Activated T-cell treated with anti-CD3 and anti-CD28 coated beads, Interleukin-2, amount 50 U/mL, for 1 hour (primary cell): ENCODE measurements at places on chromosomes 5 and 9.

DNA sequence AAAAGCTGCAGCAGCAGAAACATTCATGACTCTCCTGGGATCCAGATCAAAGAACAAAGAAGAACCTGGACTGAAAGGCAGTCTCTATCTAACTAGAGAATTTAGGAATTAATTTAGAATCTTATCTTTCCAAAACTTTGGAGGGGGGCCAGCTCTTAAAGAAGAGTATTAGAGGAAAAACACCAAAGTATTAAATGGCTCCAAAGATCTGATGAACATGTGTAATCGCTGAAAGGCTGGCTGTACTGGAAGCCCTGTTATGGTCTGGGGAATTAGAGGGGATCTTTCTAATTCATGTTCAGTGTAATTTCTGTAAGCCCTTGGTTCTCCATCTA is 316.8 kb downstream of the CWC27 start:
- no peak for DNase-seq

DNA sequence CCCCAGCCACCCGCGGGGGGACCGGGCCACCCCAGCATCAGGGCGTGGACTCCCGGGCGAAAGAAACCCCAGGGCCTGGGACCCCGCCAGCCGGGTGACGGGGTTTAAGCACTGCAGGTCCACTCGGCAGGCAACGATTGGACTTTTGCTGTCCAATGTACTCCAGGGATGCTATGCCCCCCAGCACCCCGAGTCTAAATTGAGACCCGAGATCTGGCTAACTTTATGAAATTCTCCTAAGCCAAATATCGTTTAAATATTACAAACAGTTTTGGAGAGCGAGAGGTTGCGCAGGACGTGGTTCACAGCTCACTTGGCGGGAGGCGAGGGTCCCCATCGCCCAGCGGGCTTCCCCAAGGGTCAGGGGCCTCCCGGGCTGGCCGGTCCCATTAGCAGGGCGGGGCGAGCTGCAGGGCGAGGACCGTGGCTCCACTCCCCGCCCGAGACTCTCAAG is 384 bp upstream of the MRPS2 start:
- no peak for DNase-seq

GRCh38 chr5:57207681-57208080 is 33.8 kb downstream of the GPBP1 start:
- no peak for DNase-seq

GRCh38 chr9:122008559-122008958 is 84.5 kb downstream of the TTLL11 start:
- DNase-seq = no peak

GRCh38 chr5:65474130-65474711 is 7.5 kb downstream of the ADAMTS6 start:
- DNase-seq = no peak

GRCh38 chr5:81167544-81167943 is 65.6 kb upstream of the CKMT2 start:
- no peak for DNase-seq

- no peak for DNase-seq
Observed at GRCh38 chr5:80990971-80991370, 30.8 kb downstream of the RASGRF2 start.

DNA sequence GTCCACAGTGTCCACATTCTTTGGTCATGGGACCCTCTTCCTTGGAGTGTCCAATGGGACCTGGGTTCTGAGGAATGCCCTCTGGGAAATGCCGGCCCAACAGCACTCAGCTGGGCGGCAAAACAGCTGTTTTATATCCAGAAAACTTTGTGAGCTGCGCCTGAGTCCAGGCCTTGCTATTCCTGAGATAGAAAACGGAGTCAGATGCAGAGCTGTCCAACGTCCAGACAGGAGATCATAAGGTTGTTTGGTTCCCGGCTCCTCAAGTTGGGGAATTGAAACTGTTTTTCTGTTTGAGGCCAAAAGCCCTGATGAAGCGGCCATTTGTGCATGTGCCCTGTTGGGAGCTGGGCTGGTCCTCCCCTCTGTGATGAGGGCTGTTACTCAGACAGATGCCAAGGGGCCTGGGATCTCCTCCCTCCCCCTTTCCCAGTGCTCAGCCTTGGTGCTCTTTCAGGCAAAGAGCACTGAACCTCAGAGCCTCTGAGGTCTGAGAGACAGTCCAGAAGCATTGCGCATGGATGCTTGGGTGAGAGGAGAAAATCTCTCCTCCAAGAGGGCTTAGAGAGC is 66.6 kb upstream of the GARNL3 start:
- DNase-seq = no peak

DNA sequence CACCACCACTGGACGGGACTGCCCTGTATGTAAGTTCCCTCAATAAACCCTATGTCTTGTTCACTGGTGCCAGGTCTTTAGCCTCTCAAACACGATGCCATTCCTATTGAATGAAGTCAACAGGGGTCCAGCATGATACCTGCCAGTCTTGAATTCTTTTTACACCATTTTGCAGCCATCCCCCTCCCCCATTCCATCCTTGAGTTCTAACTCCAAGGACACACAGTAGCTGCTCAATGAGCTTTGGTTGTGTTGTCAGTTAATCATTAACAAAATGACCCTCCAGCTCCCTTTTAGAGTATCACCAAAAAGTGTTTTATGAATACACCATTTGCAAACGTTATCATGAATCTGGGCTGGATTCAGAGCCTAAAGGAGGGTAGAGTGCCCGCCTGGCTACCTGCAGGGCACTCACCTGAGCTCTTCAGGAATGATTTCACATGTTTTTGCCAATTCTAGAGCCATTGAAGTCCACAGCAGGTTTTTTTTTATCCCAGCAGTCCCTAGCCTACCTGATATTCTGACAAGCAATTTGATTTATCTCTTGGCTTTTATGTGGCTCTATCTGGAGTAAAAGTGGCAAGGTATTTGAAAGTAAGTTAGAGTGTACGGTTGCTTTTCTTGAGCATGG is 271.8 kb downstream of the SMARCA2 start:
- DNase-seq = no peak

DNA sequence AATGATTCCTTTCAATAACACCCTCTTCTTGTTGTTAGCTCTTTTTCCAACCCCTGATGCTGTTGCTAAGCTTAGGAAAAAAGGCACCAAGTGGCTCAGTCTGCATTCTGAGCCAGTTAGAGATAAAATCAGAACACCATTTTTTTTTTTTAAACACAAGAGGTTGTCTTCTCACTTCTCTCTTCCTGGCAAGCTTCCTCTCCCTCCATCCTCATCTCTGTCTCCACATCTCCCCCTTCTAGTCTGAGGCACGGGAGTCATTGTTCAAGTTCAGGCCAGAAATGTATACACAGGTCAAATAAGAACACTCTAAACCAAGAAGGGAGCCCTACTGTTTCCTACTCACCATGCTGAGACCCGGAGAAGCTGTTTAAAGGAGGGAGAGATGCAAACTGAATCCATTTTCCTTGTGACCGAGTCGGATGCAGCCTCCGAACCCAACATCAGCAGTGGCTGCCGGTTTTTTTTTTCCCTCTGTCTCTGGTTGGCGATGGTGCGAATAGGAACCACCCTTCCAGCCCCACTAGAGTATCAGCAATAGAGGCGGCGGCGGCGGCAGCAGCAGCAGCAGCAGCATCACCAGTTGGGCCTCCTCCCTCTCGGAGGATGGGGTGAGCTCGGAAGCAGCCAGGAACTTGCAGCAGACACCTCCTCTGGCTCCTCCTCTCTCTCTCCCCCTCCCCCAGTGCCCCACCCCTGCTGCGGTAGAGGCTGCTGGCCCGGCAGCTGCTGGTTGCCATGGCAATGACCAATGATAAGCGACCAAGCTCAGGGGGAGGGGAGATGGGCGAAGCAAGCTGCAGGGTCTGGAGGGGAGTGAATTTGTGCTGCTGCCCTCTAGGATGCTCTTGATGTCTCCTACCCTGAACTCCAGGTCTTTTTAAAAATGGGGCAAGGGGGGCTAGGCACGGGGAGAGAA is at the start of gene JAKMIP2:
JAKMIP2 (minus strand) TSS at position 619 of the 919 bp plus-strand sequence. CDS start 110,922 bp downstream, outside the sequence.
- peak; percentile 74 for DNase-seq

- DNase-seq = no peak
Observed at GRCh38 chr5:77280036-77280435, 69.6 kb downstream of the PDE8B start.

DNA sequence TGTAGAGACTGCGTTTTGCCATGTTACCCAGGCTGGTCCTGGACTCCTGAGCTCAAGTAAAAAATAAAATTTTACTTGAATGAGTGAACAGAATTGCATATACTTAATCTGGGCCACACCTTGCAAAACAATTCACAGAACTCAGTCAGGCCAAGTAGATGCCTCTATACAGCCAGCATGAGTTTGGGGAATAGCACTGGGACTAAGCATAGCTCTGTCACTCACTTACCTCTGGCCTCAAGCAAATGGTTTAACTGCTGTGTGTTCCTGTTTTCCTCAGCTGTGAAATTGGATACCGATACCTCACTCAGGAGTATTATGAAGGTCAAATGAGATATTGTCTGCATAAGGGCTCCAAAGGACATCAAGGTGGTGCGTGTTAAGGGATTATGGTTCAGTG is 10.9 kb upstream of the FRMPD1 start:
- DNase-seq = no peak

- no peak for DNase-seq
Observed at GRCh38 chr5:171984748-171985419, 21.6 kb downstream of the FBXW11 start.

DNA sequence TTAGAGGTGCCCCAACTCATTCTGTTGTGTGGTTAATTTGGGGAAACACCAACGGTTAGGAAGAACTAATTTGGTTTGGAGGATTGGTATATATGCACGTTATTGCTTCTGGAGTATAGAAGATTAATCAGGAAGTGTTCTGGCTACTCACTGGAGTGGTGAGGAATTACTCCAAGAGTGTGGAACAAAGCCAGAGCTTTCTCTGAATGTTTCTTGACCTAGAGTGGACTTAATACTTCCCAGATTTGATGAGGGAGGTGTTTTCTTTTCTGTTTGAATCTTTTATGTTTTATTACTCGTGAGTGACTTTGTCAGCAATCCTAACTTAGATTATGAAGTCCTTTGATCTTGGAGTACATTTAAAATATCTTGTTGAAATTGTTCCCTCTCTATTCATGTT is 163.7 kb downstream of the MAN2A1 start:
- no peak for DNase-seq

GRCh38 chr5:177425196-177425800 is 1.2 kb upstream of the GRK6 start:
- DNase-seq = no peak

DNA sequence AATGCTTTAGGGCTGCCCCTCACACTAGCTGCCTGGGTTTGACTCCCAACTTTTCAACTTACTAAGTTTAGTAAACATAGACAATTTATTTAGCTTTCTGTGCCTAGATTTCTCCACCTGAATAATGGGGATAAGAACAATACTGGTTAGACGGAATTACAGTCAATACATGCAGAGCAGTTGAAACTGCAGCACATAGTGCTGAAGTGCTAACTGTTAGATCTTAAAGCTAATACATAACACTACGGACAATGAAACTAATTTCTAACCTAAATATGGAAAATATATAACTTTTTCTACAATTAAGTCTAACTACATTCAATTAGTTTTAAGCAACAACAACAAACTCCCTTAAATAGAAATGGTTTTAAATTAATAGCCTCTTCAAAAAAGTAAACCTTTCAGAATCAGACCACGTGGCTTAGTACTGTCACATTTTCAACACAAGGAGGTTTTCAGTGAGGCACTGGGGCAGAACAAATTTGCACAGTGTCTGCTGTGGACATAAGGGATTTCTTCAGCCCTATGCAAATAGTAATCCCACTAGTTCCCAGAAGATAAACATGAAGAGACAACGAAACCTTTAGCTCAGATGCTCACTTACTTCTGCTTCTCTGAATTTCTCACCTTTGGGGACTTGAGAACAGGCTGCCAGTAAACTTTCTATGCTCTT is 293.4 kb downstream of the EDIL3 start:
- DNase-seq = no peak

- DNase-seq = no peak
Observed at GRCh38 chr5:153237671-153238332, 252.7 kb upstream of the GRIA1 start.

- DNase-seq = no peak
Observed at GRCh38 chr5:78243639-78244038, 50.9 kb downstream of the AP3B1 start.

- DNase-seq = no peak
Observed at GRCh38 chr9:36128349-36128748, 8.2 kb upstream of the GLIPR2 start.

GRCh38 chr9:88773627-88774244 is 217.5 kb upstream of the S1PR3 start:
- DNase-seq = no peak

DNA sequence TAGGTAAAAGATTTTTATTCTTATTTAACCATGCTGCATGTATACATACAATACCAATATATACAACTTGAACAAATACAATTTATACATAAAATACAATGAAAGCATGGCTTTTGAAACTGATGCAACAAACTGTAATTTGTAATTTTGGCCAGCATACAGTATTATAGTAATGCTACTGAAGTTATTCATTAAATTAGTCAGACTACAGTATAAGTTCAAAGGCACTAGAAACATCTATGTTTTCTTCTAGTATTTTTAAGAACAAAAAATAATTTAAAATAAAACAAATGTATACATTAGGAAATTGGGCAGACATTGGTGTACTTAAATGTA is 18.8 kb downstream of the IL4 start:
- no peak for DNase-seq
